Stimulated activated CD4-positive, alpha-beta T cell treated with anti-CD3 and anti-CD28 coated beads, Interleukin-1b, Interleukin-23, amount 100 ng/mL, for 24 hours (primary cell): ENCODE measurements at places on chromosomes 6 and 20.

DNA sequence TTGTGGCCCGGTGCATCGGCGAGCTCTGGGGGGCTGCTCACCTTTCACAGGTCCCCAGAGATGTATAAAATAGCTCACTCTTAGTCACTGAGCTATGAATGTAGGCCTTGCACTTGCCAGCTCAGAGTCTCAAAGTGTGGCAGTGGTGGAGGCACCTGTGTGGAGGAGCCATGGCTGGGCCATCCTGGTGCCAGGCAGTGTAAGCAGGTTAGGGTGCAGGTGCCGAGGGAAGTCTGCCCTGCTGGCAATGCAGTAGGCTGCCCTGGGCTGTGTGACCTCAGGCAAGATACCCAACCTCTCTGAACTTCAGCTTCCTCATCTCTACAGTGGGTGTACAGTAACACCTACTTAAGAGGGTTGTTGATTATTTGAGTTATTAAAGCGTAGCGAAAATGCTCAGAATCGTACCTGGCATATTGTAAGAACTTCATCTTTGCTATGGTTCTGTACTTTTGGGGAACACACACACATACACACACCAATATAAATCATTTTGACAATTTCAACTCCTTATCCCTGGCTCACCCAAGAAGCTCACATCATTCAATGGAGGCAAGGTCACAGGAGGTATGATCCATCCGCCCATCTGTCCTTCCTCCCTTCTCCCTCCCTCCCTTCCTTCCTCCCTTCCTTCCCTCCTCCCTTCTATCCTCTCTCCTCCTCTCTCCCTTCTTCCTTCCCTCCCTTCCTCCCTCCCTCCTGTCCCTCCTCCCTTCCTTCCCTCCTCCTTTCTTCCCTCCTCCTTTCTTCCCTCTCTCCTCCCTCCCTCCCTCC, 66.8 kb upstream of the STX16 start:
- DNase-seq, result no peak

DNA sequence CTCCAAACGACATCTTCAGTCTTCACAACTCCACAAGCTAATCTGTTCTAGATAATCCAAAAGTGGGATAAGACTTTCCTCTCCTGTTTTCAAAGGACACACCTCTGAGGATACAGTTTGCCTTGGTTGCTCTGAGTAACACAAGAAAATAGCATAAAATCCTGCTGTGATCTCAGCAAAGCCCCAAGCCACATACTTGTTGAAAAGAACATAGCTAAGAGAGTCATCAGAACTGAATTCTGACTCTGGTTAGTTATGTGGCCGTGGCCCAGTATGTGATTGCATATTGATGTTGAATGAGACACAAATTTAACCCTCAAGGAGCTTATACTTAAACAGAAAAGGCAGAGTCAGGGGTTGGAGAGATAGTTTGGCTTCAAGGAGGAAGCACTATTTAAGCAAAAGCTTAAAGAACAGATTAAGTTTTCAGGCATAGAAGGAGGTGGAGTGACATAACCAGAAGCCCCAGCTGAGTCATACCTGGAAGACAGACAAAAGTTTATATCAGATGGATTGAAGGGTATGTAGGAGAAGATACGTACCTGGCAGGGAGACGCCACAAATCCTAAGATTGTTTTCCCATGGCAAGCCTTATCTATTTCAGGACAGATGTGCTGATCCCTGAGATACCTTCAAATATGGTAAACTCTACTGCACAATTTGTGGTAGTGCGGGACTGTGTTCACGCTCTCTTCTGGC, 41.2 kb downstream of the OPN5 start:
- DNase-seq, result no peak

DNA sequence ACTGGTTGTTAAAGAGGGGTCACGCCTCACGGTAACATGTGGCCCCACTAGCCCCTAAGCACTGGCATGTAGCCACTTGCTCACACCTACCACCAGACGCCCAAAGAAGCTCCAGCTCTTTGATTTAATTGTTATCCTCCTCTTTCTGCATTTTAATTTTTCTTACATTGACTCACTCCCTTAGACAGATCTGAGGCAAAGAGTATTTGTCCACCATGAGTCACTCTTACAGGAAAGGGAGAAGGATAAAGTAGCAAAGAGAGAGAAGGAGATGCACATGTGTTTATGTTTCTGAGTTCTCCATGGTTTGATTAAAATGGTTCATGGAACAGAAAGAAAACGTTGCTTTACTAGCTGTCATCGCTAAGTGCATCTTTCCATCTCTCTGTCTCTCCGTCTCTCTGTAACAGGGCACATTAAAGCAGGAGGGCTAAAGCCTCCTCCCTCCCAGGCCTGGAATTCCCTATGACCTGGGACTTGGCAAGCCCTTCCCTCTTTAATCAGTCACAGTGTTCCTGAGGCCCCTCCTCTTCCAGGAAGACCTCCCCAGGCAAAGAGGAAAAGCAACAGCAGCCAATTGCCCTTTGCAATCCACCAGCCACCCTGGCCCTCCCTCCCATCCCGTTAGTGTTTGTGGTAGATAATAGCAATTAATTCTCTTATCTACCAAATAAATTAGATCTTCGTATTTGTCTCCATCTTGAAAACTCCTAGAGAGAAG, 112.8 kb upstream of the TSHZ2 start:
- no peak for DNase-seq

GRCh38 chr20:54337144-54337543, 129.3 kb downstream of the PFDN4 start:
- DNase-seq, result no peak

DNA sequence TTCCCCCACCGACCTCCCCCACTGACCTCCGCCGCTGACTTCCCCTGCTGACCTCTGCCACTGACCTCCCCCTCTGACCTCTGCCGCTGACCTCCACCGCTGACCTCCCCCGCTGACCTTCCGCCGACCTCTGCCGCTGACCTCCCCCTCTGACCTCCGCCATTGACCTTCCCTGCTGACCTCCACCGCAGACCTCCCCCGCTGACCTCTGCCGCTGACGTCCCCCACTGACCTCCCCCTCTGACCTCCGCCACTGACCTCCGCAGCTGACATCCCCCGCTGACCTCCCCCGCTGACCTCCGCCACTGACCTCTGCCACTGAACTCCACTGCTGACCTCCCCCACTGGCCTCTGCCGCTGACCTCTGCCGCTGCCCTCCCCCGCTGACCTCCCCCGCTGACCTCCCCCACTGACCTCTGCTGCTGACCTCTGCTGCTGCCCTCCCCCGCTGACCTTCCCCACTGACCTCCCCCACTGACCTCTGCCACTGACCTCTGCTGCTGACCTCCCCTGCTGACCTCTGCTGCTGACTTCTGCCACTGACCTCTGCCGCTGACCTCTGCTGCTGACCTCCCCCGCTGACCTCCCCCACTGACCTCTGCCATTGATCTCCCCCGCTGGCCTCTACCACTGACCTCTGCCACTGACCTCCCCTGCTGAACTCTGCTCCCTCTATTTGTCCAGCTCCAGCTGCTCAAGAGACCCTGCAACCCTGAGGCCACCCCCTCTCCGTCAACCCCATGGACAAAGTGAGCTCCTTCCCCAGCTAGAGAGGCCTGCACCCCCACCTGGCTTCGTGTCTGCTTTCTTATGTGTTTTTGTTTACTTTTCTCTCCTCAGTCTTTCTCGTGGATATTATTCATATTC, 91.4 kb upstream of the AFDN start:
- no peak for DNase-seq

DNA sequence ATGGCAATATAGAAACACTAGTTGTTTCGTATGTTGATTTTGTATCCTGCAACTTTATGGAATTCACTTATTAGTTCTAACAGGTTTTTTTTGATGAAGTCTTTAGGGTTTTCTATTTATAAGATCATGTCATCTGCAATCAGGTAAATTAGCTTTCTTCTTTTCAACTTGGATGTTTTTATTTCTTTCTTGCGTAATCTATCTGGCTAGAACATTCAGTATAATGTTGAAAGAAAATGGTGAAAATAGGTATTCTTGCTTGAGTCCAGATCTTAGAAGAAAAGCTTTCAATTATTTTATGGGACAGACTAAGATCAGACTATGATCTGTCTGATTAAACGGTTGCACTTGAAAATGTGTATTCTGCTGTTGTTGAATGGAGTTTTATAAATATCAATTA, 820.8 kb upstream of the ADGRB3 start:
- DNase-seq, result no peak

- DNase-seq, result peak; percentile 77
Observed at GRCh38 chr6:98947411-98948292, at the start of gene FBXL4. Gene FBXL4 (minus strand): TSS chr6:98947946. CDS start chr6:98926988, 20,958 bp downstream.

DNA sequence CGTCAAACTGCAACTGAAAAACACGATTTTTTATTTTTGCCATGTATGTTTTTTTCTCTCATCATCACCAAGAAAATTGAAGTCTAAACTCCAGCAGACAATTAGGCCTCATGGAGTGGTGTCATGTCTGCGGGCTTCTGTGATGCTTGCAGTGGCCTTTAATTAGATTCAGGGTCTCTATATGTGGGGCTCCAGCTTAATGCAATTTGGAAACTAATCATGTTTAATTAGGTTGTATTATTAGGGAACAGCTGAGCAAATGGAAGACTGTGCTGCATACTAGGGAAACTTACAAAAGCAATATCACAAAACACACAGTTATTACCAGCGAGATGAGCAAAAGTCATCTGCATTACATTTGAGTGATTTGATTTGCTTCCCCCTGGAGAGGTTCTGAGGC, 132.9 kb upstream of the PMEPA1 start:
- DNase-seq, result no peak

DNA sequence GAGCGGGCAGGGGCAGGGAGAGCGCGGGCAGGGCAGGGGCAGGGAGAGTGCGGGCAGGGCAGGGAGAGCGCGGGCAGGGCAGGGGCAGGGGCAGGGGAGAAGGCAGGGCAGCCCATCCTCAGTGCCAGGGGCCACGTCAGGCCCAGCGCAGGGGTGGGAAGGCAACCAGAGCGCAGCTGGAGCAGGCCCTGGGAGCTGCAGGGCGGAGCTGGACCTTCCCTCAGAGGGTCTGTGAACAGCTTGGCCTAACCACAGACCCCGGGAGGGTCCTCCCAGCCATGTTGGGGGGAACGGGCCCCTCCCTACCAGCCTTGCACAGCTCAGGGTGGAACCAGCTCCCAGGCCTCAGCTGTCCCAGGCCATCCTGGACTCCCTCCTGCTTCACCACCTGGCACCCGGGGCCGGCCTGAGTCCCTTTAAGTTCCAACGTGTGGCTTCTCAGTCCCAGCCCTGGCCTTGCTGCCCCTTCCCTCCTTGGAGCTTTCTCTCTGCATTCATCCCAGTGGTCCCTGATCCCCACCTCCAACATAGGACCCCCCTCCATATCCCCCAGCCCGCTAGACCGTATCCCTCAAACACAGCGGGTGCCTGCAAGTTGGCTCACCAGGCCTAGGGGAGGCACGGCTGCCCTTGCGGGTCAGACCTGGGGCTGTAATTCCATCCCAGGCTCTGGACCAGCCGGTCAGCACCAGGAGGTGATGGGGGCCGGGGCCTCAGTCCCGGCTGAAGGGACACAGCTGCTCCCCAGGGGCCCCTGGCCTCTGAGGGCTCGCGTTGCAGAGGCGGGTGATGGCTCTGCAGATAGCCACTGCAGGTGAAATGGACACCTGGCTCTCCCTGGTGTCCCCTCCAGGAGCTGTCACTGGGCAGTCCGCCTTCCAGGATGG, 5.6 kb upstream of the ZBTB46 start:
- no peak for DNase-seq

DNA sequence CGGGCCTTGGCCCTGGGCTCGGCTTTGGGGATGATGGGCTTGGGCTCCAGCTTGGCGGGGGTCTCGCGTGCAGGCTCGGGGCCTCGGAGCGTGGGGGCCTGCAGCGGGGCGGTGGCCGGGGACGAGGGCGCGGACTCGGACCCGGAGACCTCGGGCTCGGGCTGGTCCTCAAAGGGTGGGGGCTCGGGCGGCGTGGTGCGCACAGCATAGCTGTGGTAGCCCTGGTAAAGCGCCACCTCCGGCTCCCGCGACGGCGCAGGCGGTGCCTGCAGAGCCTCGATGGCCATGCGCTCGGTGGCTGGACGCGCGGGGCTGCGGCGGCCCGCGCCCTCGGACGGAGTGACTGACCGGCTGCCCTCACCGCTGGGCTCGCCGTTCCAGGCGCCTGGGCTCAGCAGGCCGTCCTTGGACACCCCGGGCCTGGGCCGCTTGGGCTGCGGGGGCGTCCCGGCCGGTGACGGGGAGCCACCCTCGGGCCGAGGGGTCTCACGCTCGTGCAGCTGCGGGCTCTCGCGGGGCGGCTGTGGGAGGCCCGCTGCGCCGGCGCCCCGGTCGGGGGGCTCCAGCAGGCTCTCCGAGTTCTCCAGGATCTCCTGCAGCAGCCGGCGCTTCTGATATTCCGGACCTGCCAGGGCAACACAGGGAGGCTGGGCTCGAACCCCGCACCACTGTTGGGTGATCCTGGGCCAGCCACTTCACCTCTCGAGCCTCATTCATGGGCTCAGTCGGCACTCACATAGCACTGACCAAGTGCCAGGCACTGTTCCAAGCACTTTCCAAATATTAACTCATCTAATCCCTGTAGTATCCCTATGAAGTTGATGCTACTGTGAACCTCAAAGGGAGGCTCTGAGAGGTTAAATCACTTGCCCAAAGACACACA, 71.0 kb downstream of the JPH2 start:
- DNase-seq, result no peak

DNA sequence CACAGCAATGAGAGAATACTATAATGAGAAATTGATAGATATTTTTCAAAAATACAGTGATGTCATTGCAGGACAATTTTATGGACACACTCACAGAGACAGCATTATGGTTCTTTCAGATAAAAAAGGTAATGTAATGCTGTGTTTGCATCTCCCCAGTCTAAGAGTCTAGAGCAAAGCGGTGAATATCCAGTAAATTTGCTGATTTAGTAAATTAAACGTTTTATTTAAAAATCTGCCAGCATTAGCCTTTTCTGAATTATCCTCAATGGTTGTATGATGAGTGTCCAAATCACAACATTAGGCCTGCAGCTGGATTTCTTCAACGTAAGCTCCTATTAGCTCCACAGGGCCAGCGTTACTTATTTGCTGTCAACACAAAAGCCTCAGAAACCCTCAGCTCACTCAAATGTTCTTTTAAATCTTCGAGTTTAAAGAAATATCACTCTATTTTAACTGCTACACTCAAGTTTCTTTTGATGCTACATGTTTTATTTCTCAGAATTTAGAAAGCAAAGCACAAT, 16.0 kb downstream of the SMPDL3A start:
- DNase-seq, result no peak

GRCh38 chr6:38853236-38853635, 138.1 kb downstream of the DNAH8 start:
- DNase-seq, result no peak

GRCh38 chr20:60667641-60668040, 584.4 kb upstream of the CDH4 start:
- DNase-seq, result no peak

- no peak for DNase-seq
Observed at GRCh38 chr6:41723530-41724227, 11.7 kb downstream of the TFEB start.

DNA sequence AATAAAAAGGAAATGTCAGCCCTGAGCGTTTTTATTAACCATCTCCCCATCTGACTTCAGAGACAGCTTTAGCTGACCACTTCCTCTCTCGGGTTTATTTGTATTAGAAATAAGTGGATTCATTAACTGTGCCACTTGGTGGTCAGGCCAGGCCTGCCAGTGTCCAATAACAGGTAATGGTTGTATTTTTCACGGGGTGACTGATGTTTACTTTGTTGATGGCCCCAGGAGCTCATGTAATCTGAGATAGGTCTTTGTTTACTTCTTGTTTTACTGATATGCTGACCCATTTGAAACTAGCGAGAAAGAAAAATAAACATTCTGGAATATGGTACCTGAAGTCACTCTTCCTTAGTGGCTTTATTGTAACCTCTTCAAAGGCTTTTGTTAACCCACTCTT, 504.3 kb upstream of the SLC35B3 start:
- no peak for DNase-seq

GRCh38 chr6:170444811-170445211, 108.3 kb downstream of the PSMB1 start:
- no peak for DNase-seq

- no peak for DNase-seq
Observed at GRCh38 chr6:4188801-4189200, 53.4 kb upstream of the ECI2 start.
